Dorsolateral prefrontal cortex (tissue), 122 donors: ENCODE measurements at places on chromosomes 2 and 18. TPM values are rescaled to one million over a fixed set of nuclear protein-coding genes. Genes with fewer than 3 reads are reported as not detected.

GRCh38 chr18:48767090-48767690 lies 183.6 kb downstream of the SMAD7 start:
- no peak for DNase-seq

DNA sequence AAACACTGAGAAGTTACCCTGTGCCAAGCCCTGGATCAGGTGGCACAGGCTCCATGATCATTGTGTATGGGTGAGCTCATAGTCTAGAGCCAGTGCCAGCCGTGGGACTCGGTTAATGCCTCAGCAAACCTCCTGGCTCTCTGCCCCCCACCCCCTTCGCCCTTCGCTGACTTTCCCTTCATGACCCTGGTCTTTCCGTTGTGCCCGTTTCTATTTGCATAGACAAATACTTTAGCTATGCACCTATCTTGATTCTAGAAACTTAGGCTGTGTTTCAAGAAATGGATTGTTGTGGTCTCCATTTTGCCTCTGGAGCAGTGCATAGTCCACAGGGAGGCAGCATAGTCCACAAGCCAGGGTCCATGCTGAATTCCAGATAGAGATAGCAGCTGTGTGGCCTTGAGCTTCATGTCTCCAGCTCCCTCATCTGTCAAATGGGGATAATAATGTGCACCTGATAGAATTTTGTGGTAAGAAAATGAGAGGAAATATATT lies 44.8 kb upstream of the KDM3A start:
- no peak for DNase-seq

- DNase-seq: no peak
These were observed 15.1 kb downstream of the SLC4A5 start for GRCh38 chr2:74328074-74328473.

Gene SPATA3
- not detected for total RNA-seq

- no peak for DNase-seq
These were observed 6.9 kb upstream of the CASP10 start for GRCh38 chr2:201176081-201176481.

GRCh38 chr2:25151718-25152117 lies 16.7 kb downstream of the POMC start:
- no peak for DNase-seq

DNA sequence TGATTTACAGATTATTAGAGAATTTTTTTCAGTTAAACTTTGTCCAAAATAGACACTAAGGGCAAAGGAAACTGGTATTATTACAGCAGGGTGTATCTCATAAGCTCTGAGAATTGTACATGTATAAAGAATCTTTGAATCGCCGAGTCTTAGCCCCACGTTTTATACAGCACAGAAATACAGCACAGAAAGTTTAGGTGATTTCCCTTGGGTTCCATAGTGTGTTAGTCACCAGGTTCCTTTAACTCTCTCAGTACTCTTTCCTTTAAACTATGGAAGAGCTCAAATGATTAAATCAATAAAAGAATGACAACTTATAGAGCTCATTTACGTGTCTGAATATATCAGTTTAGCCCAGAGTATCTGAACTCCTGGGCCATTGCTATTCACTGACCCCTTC lies 256.8 kb downstream of the NEDD4L start:
- no peak for DNase-seq

DNA sequence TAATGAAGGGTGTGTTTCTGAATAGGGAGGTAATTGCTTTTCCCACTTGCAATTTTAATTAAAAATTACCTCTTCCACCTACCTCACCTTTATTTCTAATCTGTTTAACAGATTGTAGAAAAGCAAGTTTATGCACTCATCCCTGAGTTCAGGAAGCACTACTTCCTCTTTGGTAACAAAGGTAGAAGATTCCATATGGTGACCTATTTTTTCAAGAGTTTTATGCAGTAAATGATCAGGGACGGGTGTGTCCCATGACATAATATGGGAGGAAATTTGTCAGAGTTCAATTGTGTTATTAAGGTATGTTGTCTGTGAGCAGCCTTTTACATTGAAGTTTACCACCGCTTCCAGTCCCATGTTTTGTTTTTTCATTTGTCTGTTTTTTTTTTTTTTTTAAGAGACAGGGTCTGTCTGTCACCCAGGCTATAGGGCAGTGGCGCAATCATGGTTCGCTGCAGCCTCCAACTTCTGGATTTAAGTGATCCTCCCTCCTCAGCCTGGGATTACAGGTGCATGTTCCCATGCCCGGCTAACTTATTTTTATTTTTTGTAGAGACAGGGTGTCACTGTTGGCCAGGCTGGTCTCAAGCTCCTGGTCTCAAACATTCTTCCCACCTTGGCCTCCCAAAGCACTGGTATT lies 68.2 kb downstream of the ASAP2 start:
- no peak for DNase-seq

- DNase-seq: no peak
These were observed 71.2 kb downstream of the NABP1 start for GRCh38 chr2:191749181-191749540.

DNA sequence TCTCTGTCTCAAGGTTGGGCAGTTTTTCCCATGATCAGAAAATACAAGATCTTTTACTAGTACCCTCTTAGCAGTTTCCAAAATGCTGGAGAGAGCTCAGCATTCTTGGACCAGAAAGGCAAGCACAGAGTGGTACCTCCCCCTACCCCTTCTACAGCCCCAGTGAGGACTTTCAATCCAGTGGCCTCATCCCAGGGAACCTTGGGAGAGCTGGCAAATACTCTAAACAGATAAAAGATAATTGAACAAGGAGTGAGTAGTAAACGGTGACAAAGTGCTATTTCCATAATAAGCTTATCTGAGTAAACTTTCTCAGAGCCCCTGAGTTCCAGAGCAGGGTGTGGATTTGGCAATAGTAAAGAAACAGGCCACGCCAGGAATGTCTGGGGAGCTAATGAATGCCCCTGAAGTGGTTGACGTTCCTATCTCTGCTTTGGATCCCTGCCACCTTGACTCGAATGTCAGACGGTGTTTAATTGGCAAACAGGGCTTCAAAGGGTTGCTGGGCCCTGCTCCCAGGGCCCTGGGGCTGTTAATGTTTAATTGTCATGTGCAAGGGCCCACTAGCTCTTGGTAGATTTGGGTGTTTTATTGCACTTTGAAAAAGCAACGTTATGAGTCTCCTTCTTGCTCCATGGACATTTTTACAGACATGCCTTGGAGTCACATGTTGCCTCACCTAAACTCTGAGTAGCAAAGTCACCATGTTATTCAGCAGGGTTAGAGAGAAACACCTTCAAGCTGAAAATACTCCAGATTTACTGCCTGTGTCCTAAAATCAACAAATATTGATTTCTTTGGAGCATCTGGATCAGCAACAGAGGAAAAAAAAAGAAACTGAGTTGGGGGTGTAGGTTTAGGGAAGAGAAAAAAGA lies 239.9 kb downstream of the CYRIA start:
- no peak for DNase-seq

Gene TBR1
- total RNA-seq: 121 TPM

- DNase-seq: peak; percentile 91
These were observed 73.1 kb upstream of the PXDN start for GRCh38 chr2:1817256-1818051.

- DNase-seq: no peak
These were observed 18.7 kb downstream of the NBEAL1 start for GRCh38 chr2:203033395-203033794.

- DNase-seq: no peak
These were observed 45.4 kb upstream of the PAPOLG start for GRCh38 chr2:60710707-60711106.

- DNase-seq: no peak
These were observed 113.6 kb upstream of the MAP3K20 start for GRCh38 chr2:172962082-172962481.

- DNase-seq: no peak
These were observed 98.0 kb downstream of the MYO5B start for GRCh38 chr18:50096766-50097435.

- no peak for DNase-seq
These were observed 226.2 kb upstream of the ZSWIM2 start for GRCh38 chr2:187075199-187075635.

Gene PRSS56
- not detected for total RNA-seq

- DNase-seq: no peak
These were observed 773.3 kb upstream of the SLC39A10 start for GRCh38 chr2:194883711-194884110.

GRCh38 chr2:77007686-77008085 lies 514.5 kb downstream of the LRRTM4 start:
- DNase-seq: no peak

Gene MTIF2
- total RNA-seq: 21.4 TPM

Gene DLX2
- total RNA-seq: 2.1 TPM

- no peak for DNase-seq
These were observed 59.9 kb downstream of the ZRANB3 start for GRCh38 chr2:135471106-135471505.

Gene AMER3
- 26.8 TPM for total RNA-seq

DNA sequence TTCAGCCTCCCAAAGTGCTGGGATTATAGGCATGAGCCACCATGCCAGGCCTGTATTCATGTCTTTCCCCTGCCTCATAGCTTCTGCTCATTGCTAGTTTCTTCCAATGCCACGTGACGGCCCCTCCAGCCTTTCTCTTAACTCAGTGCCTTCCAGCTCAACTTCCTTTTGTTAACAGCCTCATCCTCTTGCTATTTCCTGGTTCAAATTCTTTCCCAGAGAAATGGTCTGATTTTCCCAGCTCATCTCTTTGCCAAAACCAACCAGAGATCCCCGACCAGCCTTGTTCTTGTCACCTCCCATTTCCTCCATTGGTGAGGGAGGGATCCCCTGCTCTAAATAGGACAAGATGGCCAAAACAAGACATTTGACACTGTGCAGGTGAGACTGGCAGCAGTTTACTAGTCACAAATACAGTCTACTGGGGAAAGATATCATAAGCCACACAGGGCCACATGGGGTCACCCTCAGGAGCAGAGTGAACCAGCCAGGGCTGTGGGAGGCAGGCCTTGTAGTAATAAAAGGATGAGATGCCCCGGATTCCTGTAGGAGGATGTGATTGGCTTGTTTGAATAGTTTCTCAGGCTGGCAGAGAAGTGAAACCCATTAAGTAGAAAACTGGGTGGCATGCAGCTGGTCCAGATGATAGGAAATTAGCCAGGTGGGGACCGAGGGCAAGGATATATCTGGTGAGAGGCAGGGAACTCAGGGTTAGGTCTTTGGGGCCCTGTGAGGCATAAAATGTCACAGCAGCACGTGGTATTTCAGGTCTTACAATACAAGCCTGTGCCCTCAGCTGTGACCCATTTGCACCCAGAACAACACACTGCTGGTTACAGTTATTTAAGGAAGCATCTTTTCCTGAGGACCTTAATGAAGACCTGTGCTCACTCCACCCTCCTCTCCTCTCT lies 6.4 kb downstream of the CD207 start:
- no peak for DNase-seq

Gene ASXL3
- 33.5 TPM for total RNA-seq

GRCh38 chr2:125172181-125172580 lies 1147.1 kb downstream of the CNTNAP5 start:
- DNase-seq: no peak

DNA sequence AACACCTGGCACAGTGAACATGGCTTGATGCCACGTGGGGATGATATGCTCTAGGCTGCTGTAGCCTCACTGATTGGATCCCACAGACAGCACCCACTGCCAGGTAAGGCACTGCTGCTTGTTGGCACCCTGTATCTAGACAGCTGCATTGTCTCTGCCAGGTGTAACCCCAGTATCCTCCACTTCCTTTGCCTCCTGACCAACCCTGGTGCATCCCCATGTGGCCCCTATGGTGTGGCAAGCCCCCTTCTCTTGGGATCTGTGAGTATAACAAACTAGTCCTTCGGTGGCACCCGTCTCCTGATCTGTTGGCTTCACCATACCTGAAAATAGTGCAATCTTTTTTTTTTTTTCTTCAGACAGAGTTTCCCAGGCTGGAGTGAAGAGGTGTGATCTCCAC lies 11.1 kb downstream of the TEX51 start:
- DNase-seq: no peak

GRCh38 chr2:104889291-104889959 lies 35.5 kb downstream of the POU3F3 start:
- DNase-seq: no peak

DNA sequence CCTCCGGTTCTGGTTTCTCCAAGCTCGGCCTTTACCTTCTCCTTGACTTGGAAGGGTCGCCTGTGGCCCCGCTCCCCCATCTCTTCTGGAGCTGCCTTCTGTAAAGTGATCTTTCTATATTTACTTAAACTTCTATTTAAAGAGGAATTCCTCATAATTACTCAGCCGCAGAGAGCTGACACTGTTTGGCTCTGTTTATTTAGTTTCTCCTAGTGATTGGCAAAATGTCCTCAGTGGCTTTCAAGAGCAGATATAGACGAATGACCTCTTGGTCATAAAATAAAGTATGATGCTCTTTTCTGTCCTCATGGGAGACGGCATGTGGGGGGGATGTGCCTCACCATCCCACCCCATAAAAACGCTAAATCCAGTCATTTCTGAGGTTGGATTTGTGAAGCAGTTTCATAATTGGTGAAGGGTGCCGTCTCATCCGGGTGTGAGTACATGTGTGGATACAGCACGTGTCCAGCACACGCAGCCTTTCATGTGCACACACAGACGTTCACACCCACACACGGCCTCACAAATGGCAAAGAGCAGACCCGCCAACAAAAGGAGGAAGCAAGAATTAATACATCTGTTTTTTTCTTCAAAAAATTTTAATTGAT lies 43.4 kb upstream of the SMAD7 start:
- no peak for DNase-seq

Gene TMEM200C
- total RNA-seq: 11.5 TPM

DNA sequence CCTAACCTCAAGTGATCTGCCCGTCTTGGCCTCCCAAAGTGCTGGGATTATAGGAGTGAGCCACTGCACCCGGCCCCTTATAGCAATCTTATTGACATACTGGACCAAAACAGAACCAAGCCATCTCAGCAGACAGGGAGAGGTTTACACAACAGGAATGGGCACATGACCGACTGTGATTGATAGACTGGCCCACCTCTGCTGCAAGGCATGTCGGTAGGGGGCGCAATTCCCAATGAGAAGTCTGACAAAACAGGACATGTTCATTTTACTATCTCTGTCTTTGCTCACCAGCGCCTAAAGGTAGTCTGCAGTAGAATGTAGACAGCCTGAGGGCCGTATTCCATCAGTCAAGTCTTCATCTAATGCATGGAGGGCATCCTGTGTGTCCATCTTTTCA lies 2.0 kb downstream of the LYPD6B start:
- DNase-seq: no peak

GRCh38 chr2:12718015-12718671 lies 1.4 kb downstream of the TRIB2 start:
- DNase-seq: no peak

GRCh38 chr2:190023860-190024259 lies 38.7 kb downstream of the MSTN start:
- DNase-seq: no peak

Gene DOK1
- total RNA-seq: 4.9 TPM

- no peak for DNase-seq
These were observed 187.9 kb downstream of the MTCL1 start for GRCh38 chr18:8893221-8893620.

DNA sequence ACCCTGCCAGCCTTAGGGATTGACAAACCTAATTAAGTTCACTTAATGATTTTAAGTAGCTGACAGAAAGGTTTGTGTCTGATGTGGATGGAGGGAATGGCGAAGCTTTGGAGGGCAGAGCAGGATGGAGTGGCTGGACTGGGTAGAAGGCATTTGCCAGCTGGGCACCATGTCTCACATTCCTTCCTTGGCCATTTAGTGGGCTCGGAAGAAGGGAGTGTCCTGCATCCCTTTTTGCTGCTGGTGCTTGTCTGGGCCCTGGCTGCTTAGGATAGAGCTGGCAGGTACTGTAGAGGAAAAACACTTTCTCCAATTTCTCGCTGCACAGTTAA lies 166.7 kb downstream of the CLIP4 start:
- no peak for DNase-seq
